ENCODE measurements at places on chromosomes 11 and 22.

DNA sequence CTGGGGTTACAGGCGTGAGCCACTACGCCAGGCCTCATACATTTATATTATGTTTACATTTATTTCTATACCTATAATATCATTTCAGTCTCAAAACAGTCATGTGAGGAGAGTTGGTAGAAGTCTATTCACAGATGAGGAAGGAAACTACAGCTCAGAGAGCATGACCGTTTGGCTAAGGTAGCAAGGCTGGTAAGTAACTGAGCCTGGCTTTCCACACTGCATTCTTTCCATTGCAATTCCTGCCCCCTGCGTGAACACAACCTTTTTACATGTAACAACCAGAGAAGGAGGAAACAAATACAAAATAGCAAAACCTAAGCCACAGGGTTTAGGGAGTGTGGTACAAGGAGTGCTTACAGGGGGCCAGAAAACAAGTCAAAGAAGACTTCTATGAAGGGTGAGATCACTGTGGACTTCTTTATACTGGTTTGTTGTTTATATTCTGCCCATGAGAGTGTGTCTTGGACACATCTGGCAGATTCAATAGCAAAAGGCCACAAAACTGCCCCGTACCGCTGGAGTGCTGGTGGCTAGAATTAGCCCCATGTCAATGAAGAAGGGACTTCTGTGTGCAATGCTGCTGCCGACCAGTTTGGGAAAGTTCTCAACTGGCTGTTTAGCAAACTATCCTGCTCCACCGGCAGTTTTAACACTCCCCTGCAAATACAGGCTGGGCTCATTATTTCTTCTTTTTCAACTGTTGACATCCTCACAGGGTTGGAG is 19.0 kb downstream of the MICAL3 start:
- no peak for DNase-seq

DNA sequence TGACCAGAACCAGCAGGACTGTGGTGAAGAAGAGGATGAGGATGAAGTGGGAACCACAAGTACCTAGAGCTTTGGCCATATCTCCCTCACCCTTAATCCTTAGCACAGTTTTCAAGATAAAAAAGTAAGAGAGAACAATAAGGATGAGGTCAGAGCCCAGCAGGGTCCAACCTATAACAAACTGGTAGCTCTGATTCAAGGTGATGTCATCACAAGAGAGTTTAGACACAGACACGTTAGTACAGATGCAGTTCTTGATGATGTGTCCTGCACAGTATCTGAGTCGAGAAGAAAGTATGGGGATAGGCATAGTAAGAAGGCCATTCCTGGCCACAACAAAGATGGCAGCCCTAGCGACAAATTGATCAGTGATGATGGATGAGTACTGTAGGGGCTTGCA is 586 bp downstream of the OR56A5 start:
- DNase-seq: no peak

DNA sequence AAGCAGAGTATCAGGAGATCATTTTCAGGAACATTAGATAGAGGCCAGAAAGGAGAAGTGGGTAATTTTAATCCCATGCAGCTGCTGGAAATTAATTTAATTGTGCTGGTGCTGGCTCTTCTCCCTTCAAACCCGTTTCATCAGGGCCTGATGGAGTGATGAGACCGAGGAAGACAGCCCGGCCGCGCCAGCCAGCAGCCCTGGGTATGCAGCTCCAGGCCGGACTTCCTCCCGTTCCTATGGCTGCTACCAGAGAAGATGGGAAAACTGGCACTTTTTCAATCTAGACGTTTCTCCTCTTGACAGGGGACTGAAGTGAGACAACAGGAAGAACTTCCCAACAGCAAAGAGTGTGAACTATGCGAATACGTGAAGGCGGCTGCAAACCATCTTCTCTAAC is 24.6 kb upstream of the ZBTB16 start:
- DNase-seq: no peak

- DNase-seq: no peak
Observed at GRCh38 chr11:45260071-45260470, 26.1 kb downstream of the SYT13 start.

DNA sequence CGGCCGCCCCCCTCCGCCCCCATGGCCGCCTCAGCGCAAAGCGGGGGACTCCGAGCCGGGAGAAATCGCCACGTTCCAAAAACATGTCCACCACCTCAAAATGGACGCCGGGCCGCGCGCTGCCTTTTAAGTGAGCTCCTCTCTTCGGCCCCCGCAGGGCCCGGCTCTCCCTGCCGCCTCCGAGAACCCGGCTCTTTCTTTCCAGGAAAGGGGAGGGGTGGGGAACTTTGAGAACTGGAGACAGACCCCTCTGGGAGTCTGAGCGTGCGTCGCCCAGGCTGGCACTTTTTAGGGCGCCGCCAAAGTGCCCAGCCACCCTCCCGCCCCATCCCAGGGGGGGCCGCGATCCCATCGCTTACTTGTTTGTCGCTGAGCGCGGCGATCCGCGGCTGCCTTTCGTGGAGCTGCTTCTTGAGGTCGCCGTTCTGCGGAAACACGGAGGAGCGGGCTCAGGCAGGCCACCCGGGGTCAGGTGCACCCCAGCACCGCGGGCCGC is 1.6 kb downstream of the PHF21B start:
- DNase-seq: peak; percentile 35

DNA sequence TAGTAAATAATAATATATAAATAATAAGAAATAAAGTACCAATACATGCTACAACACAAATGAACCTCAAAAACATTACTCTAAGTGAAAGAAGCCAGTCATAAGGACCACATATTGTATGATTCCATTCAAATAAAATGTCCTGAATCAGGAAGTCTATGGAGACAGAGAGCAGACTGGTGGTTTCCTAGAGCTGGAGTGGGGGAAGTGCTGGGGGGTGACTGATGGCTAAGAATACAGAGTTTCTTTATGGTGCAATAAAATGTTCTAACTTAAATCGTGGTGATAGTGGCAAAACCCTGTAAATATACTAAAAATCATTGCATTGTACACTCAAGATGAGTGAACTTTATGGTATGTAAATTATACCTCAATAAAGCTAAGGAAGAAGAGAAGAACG is 376.5 kb downstream of the BUD13 start:
- no peak for DNase-seq

DNA sequence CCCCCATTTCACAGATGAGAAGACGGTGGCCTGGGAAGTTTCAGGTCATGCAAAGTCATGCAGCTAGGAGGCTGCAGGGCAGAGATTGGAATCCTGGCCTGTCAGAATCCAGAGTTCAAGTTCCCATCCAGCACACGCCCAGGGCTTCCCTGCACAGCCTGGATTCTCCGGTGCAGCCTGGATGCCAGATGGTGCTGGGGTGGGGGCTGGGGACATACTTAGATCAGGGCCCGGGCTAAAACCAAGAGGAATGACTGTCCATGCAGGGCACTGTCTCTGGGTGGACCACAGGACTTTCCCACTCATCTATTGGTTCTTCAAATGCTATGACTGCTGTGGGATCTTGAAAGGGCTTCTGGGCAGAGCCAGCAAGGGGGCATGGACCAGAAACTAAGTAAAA is 24.6 kb downstream of the LMO1 start:
- no peak for DNase-seq
